ENCODE measurements at places on chromosomes 7 and 10.

DNA sequence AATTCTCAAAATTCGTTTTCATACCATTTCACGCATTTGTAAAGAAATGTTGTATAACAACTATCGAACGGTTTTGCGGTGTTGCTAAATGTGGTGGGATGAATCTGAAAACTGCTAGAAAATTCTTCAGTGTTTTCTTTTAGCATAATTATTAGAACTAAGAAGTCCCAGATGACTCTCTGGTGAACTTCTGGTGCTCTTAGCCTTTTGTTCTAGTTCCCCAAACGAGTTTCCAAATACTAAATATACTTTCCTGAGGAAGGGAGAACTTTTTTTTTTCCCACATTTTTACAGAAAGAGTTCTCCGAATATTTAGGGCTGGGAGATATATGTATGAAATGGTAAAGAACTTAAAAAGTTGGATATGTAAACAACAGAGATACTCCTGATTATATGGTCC lies 82.5 kb downstream of the ICA1 start:
- DNase-seq = no peak

DNA sequence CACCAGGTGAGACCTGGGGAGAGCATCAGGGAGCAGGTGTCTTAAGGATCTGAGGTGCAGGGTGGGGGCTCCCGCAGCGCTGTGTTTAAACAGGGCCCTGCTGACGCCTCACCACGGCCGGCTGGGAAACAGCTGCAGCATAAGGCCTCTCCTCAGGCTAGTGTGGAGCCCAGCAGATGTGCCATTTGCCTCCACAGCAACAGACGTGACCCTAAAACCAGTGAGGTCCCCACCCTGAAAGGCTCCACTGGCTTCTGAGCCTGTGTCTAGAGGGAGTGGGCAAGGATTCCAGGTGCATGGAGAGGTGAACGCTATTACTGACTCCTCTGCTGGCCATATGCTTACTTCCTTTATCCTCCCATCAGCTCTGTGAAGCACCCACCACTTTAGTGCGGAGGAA lies 47.8 kb downstream of the SYPL1 start:
- DNase-seq = no peak

GRCh38 chr10:52308251-52309031 lies 5.6 kb upstream of the DKK1 start:
- peak; percentile 39 for DNase-seq

DNA sequence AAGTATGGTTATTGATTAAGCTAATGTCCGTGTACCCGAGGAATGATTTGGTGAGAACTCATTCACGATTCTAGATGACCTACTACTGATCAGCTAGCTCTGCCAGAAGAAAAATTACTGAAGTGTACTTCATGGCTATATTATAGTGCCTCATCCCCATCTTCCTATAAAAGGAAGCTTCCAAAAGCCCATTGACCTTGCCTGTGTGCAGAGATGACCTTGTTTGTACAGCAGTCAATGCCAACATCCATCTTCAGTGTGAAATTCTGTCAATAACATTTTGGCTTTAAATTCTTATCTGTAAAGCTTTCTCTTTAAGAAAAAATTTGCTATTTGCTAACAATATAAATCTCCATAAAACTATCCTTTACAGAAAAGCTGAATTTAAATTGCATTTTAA lies 315.7 kb downstream of the THSD7A start:
- no peak for DNase-seq

DNA sequence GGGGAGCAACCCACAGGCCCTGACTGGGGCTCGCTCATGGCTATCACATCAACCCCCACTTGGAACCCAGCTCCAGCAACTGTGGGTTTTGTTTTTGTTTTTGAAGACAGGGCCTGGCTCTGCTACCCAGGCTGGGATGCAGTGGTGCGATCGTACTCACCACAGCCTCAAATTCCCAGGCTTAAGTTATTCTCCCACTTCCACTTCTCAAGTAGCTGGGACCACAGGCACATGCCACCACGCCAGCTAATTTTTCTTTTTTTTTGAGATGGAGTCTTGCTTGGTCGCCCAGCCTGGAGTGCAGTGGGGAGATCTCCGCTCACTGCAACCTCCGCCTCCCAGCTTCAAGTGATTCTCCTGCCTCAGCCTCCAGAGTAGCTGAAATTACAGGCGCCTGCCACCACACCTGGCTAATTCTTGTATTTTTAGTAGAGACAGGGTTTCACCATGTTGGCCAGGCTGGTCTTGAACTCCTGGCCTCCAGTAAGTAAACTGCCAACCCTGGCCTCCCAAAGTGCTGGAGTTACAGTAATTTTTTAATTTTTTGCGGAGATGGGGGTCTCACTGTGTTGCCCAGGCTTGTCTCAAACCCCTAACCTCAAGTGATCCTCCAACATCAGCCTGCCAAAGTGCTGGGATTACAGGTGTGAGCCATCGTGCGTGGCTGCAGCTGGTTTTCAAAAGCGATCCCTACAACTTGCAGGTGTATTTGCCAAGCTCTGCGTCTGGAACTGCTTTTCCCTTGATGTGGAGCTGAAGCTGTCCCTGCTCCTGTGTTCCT lies 228.7 kb downstream of the SKIDA1 start:
- DNase-seq = no peak

- DNase-seq = no peak
Observed at GRCh38 chr10:11272915-11273389, 255.3 kb downstream of the CELF2 start.

GRCh38 chr7:132251327-132251659 lies 325.0 kb downstream of the PLXNA4 start:
- no peak for DNase-seq

DNA sequence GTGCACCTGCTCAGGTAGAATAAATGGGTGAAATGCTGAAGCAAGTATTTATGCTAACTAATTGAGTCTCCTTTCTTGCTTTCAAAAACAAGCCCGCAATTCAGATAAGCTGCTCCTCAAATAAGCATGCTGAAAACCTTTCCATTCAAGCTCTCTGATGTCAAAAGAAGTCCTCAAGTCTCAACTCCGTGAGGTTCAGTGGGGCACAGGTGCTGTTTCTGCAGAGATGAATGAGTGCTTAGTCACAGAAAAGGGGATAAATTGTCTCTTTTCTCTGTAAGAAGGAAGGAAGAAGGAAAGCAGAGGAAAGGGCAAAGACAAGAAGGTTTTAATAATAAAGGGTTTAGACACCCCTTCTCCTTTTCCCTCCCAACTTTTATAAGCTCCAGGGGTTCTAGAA lies 229.8 kb upstream of the NPY start:
- DNase-seq = no peak

DNA sequence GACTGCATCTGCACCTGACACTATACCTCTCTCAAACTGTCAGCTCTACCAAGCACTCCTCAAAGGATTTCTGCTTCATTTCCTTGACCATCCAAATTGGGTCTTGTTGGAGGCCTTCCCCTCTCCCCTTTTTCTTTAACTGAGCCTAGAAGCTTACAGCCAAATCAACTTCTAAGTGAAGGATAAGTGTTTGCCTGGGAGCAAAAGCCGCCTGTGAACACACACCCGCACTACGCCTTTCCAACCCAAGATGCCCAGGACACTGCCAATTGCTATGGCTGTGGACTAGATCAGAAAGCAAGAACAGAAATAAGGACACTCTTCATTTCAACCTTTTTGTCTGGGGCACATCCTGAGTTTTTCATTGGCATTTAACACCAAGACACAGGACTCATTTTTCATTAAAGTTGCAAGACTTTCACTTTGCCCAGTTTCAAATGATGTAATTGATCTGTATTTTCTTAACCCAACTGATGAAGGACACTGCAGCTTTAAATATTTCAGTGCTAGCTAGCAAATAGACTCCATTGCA lies 52.8 kb downstream of the CPEB3 start:
- DNase-seq = no peak

DNA sequence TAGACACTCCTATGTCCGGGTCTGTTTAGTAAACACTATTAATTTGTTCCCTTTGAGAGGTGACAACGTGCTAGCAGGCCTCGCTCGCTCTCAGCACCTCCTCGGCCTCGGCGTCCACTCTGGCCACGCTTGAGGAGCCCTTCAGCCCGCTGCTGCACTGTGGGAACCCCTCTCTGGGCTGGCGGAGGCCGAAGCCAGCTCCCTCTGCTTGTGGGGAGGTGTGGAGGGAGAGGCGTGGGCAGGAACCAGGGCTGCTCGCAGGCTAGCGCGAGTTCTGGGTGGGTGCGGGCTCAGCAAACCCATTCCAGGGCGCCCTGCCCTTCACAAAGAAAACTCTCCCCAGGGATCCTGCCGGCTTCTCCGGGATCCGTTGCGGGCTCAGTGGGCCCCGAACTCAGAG lies 144.4 kb upstream of the CDCA7L start:
- DNase-seq = no peak

DNA sequence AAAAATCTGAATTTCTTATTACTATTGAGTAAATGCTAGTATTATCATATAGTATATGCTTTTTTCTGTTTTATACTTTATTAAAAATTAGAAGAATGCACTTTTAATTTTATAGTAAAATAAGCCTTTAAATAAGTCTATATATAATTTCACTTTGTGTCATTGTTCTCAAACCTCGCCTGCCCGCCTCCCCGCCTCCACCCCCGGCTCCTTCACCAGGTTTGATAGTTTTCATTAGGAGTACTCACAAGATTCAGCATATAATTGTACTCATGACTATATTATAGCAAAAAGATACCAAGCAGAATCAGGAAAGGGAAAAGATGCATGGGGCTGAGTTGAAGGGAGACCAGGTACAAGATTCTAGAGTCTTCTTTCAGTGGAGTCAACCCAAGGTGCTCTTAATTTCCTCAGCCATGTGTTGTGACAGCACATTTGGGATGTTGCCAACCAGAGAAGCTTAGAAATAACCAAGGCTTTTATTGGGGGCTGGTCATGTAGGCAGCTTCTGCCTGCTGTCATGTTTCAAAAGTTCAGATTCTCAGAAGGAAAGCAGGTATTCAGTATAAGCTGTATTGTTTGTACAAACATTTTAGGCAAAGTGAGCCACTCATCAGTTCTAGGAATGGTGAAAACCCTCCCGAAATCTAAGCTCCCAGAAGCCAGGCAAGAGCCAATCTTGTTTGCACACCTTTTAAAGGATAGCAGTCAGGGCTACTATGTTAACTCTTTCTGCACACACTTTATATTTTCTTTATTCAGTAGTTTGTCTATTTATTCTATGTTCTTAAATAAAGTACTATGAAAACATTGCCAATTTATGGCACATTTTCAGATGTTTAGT lies 12.3 kb downstream of the NHLRC2 start:
- DNase-seq = no peak

DNA sequence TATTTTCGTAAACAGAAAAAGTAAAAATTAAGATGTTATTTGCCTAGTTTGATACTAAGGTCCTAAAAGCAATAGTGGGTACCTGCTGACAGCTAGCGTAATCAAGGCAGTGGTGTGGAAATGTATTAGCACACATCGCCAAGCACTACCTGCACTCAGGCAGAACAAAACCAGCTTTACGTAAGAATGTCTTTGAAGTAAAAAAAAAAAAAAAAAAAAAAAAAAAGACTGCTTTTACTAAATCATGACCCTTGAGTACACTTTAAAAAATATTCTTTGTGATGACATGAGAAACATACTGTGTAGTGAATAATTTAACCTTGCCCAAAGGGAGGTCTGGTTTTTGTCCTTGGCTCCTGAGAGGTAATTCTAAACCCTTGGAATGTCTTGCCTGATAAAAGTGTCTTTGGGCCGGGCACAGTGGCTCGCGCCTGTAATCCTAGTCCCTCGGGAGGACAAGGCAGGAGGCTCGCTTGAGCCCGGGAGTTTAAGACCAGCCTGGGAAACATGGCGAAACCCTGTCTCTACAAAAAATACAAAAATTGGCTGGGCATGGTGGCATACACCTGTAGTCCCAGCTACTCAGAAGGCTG lies 12.7 kb downstream of the XRCC2 start:
- no peak for DNase-seq

DNA sequence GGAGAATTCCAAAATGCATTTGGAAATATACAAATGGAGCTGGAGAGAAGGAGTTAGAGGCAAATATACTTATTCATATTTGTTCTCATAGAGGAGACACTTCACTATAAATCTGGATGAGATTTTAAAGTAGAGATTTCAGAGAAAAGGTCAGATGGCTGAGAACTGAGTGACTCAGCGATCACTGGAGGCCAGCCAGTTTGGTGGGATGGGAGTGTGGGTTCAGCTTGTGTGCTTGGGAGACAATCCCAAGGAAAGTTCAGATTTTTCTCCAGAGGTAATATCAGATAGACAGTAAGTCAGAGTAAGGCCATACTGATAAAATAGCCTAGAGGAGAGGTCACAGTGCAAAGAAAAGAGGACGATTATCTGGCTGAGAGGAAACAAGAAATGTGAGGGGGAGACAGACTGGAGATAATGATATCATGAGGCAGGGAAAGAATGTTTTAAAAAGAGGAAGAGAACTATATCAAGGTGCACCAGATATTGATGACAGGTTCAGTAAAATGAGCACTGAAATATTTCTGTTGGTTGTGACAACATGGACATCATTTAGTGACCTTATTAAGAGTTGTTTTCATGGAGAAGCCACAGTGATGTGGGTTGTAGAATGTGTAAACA lies 67.0 kb downstream of the MDFIC start:
- DNase-seq = no peak

All from GM19239 (cell line).